ENCODE measurements at places on chromosomes 16 and 17.

- DNase-seq, result peak; percentile 6
Measured at GRCh38 chr16:69859105-69859989, 91.8 kb upstream of the CLEC18A start.

DNA sequence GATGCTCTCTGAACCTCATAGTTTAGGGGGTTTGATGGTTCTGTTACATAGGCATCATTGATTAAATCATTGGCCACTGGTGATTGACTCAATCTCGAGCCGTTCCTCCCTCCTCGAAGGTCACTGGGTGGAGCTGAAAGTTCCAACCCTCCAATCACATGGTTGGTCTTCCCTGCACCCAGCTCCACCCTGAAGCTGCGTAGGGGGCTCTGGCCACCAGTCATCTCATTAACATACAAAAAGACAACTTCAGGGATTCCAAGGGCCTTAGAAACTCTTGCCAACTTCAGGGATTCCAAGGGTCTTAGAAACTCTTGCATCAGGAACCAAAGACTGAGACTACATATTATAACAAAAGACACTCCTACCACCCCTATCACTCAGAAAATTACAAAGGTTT is 306.5 kb upstream of the TNRC6C start:
- no peak for DNase-seq

DNA sequence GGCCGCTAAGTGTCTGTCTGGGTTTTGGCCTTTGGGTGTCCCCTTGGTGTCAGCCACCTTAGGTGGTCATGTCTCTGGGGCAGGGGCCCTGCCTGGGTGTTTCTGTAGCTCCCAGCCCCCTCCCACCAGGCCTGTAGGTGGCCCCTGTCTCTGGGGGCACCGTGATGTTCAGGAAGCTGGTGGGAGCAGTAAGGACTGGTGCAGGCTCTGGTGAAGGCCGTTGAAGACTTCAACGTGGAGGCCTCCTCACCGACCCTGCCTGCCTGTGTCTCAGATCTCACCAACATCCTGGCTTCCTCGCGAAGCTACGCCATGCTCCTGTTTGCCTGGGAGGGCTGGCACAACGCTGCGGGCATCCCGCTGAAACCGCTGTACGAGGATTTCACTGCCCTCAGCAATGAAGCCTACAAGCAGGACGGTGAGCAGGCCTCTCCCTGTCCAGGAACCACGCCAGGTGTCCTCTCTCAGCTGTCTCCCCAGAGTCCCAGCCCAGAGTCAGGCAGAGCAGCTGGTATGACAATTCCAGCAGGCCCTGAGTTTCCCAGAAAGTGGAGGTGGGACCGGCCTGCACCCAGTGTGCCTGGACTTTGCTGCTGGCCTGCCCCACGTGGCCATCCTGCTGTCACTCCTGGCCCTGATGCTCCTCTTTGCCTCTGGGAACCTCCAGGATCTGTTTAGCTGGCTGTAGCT is 2.8 kb downstream of the ACE start:
- DNase-seq, result no peak

DNA sequence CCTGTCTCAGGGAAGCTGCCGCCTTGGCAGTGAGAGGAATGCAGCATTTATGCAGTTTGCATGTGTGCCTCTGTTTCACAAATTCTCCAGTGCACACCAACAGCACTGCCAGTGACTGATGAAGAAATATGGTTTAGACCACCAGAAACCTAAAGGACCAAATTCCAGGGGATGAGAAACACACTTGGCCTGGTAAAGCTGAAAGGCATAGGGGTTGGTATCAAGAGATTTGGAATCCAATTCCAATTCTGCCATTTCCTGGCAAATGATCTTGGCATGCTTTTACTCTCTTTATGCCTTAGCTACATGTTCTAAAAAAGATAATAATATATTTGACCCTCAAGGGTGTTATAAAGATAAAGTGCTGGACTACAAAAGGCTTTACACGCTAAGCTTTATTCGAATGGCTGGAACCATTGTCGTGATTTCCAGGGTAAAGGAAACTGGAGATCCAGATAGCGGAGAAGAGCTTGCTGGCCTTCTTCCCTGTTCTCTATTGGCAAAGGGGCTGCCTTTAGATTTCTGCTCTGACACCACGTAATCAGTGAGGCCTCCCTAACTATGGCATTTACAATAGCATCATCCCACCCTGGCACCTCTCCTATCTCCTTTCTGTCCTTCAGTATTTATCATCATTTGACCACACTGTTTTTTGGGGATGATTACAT is 359.8 kb upstream of the ASIC2 start:
- no peak for DNase-seq

GRCh38 chr17:39759204-39759603 is 21.5 kb downstream of the GRB7 start:
- DNase-seq, result no peak

DNA sequence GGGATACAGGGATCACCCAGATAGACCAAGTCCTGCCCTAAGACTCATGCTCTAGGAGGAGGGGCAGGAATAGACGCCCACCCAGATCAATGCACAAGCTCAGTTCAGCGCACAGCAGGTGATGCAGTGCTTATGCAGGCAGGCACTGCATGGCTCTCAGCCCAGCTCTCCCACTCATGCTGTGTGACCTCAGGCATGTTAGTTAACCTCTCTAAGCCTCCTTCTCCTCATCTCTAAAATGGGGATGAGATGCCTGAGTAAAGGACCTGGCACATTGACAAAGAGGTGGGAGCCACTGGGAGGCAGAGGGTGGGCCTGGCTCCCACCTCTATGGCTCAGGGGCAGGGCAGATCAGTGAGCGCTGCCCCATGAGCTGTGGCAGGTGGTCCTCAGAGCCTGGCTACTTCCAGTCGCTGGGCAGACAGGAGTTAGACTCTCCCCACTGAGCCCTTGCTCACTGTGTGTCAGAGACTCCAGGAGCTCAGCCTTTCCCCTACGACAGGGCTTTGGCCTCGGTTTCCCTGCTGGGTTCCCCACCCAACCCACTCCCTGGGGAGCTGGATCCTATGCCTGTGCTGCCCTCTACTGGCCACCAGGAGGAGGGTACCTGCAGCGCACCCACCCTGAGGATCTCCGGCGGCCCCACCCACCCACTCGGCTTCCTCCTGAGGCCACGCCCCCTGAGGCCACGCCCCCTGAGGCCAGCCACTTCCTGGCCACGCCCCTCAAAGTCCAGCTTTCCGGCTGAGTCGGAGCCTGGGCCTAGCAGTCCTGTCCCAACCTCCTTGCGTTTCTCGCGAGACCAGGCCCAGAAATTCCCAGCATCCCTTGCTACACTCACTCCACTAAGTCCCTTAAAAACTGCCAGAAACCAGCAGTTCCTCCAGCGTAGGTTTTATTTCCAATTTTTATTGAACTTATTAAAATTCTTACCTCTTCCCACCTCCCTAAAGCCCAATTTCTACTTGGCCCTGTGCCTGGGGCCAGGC is 196.1 kb downstream of the GSG1L start:
- DNase-seq, result peak; percentile 19

- no peak for DNase-seq
Measured at GRCh38 chr17:32826076-32826475, 50.8 kb downstream of the MYO1D start.

DNA sequence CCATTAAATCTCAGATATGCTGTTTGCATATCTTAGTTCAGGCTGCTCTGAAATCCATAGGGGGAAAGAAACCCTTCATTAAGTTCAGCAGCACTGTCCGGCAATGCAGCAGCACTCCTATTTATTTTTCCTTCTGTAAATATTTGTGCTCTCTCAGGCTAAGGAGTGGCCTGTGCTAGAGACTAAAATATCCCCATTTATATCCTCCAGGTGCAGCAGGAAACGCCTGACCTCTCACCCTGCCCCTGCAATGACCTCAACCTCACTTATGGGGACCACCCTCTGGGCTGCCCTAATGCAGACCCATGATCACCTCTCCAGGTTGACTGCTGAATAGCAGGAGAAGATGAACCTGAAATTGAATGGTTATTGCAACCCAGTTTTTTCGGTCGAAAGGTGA is 165.0 kb upstream of the ELAC2 start:
- DNase-seq, result no peak

GRCh38 chr17:29084541-29085146 is 41.7 kb downstream of the PIPOX start:
- no peak for DNase-seq

DNA sequence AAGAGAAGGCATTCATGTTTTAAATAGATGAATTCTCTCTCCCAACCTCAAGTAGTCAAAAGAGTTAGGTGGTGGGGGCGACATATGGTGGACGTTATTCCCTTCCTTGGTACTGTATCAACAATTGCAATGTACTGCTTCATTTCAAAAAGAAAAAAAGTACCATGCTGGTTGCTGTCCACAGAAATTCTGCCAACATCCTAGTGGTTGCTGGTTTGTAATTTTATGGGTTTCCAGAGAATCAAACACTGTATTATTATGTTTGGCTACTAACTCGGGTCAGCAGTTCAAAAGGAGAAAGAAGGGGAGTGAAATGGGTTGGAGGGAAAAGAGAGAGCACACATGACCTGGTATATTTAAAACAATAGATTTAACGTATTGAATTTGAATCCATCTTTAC is 61.1 kb upstream of the KCNJ16 start:
- DNase-seq, result no peak

DNA sequence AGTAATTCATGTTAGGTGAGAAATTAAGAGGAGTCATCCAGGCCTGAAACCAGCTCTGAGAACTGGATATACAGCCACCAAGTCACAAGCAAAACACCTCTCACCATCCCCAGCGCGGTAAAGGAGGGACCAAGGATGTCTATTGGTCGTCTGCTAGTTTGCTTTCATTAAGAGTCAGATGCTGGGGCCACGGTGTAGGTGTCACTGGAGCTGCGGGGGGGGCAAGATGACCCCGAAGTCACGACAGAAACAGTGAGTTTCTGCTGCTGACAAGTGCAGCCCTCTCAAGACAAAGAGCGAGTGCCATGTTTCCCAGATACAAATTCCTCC is 790 bp downstream of the NCBP3 start:
- no peak for DNase-seq

- no peak for DNase-seq
Measured at GRCh38 chr16:11058832-11059231, 114.5 kb downstream of the CLEC16A start.

GRCh38 chr16:12453832-12454231 is 349.9 kb downstream of the CPPED1 start:
- DNase-seq, result no peak

- peak; percentile 82 for DNase-seq
Measured at GRCh38 chr17:7136266-7136877, 21.8 kb upstream of the ASGR2 start.

- no peak for DNase-seq
Measured at GRCh38 chr17:63999680-64000531, 1.8 kb downstream of the PRR29 start.

DNA sequence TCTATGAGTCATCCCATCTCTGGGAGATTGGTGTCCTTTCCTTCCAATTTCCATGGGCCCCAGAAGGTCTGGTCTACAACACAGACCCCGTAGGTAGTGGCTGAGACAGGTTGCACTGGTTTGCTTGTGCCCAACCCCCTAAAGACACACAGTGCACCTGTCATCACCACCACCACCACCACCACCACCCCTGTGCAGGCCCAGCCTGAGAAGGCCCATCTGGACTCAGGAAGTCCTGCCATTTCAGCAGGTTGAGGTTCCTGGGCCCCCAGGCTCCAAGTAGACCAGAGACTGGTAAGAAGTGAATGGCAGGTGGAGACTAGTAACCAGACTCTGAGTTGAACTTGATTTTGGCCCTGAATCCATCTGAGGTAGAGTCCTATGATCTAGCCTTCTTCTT is 25.9 kb upstream of the PHB1 start:
- no peak for DNase-seq

DNA sequence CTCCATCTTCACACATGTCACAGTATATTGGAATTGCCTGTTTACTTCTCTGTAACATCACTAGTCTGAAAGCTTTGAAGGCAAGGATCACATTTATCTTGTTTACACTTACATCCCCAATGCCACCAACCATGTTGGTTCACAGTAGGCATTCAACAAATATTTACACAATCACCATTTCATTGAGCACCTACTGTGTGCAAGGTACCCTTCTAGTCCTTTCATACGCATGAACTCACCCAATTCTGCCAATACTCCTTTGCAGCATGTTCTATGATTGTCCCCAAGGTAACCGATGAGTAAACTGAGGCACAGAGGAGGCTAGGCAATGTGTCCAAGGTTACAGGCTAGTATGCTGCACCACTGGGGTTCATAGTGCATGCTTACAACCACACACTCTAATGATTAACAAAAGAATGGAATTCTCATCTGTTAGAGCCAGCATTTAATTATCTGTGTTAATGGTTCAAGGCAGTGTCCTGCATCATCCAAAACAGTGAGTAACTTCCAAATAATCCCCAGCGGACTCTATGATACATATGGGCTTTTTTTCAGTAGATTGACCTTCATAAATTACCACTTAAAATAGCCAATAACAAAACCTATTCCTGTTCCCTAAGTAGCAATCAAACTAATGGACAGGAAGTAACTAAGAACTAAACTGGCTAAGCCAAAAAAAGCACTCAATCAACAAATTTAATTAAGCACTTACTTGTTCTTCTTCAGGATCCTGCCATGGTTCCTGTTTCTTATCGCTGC is 364.5 kb upstream of the XYLT1 start:
- DNase-seq, result no peak

DNA sequence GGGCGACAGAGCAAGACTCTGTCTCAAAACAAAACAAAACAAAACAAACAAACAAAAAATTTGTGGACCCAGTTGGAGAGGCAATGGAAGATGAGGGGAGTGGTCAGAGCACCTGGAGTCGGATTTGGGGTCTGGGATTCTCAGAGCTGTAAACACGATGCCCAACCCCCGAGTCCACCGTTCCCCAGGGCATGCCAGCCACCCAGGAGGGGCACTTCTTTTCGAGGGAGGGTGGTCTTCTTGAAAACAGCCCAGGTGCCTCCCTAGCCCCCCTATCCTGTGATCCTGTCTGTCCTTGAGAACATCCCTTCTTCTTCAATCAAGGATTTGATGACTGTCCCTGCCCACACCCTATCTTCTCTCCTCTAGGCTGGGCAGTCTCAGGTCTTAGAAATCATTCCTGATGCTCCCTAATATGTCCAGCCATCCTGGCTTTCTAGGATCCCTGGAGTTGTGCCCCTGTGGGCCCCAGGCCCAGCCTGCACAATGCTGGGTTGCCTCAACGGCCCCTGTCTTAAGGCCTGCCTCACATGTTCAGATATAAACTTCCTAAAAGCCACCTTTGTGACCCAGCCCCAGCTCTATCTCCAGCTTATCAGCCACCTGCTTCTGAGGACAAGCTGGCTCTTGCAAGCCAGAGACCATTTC is 3.1 kb upstream of the SLC13A2 start:
- DNase-seq, result no peak

DNA sequence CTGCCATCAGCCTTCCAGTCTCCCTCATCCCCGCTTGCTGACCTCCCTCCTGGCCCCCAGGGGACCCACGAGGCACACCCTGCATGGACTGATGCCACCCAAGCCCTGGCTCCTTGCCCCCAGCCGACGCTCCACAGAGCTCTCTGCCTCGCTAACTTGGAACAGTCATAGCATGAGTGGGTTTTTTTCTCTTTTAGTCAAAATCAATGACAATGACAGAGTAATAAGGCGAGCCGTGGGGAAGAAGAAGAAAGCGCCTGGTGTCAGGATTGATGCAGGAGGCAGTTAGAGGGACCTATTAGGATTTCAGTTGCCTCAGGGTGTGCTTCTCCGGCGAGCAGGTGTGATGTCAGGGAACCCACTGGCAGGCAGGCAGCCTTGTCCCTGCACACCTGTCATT is 176.3 kb upstream of the TNRC6C start:
- DNase-seq, result no peak

- DNase-seq, result no peak
Measured at GRCh38 chr16:64791756-64792155, 330.1 kb downstream of the CDH11 start.

Measured in T-cell (primary cell).